Adipocyte (in vitro differentiated cells): ENCODE measurements at places on chromosomes 12 and 14.
A peak's percentile ranks its signal among the peaks of the same experiment; 100 is the strongest.

GRCh38 chr12:32877601-32878459 lies 18.7 kb downstream of the PKP2 start:
- DNase-seq, result no peak

DNA sequence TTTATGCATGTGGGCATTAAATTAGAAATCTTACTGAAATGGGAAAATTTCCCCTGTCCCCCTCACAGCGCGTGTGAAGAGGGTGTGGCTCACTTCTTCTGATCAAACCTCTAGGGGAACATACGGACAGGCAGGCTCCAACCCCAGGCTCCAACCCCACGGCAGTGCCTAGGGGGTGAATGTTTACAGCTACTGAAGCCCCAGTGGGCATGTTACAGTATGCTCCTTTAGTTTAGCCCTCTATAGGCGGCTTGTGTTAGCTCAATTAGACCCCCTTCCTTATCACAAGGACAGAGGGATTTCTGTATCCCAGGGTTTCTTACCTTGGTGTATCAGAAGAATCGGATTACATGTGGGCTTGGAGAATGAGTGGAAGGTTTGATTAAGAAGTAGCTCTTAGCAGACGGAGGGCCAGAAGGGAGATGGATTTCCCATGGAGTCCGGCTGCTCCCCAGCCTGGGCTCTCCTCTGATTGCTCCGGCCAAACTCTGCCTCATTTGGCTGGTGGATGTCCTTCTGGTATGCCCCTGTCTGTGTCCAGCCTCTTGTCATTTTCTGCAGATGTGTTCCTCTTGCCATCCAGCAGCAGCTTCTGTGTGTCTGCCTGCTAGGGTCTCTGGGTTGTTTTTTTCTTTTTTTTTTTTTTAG lies 223.7 kb downstream of the TMTC2 start:
- DNase-seq, result no peak

DNA sequence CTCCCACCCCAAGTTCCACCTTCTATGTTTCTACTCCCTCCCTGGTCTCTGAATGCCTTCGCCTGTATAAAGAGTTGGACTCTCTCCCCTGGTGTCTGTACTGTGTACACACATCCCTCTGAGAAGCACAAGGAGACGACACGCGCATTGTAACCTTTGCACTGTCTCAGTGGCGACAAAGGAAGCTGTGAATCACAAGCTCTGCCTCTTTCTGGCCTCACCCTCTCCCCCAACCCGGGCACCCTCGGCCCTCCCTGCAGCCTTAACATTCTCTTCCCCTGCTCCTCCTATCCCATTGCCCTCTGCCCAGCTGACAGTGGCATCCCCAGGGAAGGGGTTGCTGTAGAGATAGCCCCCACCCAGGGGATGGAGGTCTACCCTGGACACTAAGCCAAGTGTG lies 2.5 kb upstream of the SMARCD1 start:
- DNase-seq, result no peak

DNA sequence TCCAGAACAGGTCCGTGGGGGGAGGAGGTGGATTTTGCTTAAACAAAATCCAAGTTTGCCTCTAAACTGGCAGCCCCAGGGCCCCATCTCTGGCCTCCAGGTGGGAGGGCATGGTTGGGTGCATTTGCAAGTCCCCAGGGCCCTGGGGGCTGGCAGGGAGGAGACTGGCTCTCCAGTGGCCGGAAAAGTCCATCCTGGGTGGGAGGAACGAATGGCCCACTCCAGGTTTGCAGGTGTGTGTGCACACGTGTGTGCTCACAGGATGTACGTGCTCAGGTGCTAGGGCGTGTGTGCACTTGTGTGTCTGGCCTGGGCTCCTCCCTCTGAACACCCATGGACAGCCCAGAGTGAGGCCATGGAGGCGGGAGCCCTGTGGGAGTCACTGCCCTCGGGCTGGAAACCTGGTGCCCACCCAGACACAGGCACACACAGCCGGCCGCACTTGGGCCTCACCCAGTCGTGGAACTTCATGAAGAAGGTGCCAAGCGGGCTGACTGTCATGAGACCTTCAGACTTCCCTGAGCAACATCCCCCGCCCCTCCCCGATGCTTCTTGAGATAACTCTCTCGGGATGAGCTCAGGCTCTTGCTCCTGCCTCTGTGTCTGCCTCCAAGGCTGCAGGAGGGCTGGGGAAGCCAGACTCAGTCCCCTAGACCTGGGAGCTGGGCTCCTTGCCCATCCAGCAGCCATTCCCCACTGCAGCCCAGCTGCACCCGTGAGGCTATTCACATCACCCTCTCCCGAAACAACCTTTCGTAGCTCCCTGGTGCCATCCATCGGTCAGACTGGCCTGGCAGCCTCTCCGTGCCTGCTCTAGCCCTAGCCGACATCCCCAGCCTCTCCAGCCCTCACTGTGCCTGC lies 9.4 kb downstream of the AHNAK2 start:
- no peak for DNase-seq

DNA sequence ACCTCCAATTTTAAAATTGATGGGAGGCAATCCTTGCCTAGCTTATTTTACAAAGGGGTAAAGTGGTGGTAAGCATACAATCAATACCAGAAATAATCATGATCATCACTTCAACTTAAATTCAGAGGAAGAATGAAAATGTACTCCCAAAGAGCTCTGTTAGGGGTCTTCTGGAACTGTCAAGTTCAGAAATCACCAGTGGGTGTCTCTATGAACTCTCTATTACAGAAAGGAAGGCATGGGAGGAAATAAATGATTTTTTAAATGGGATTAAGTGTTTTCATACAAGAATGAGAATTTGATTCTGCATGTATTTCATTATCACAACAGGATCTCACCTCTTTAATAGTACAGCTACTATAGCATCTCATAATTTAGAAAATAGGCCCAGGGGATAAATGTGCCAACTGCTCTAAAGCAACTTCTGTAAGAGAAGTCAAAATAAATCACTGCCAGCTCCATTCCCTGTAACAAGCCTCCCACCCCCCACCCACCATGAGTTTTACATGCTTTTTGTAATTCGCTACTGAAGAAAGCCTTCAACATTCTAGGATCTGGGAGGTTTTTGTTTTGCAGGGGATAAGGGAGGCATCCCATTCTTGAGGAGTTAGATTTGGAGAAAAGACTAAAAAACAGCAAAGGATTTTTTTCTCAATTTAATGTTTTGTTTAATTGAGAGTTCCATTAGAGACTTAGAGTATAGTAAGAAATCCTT lies 9.7 kb downstream of the DCP1B start:
- DNase-seq, result no peak

DNA sequence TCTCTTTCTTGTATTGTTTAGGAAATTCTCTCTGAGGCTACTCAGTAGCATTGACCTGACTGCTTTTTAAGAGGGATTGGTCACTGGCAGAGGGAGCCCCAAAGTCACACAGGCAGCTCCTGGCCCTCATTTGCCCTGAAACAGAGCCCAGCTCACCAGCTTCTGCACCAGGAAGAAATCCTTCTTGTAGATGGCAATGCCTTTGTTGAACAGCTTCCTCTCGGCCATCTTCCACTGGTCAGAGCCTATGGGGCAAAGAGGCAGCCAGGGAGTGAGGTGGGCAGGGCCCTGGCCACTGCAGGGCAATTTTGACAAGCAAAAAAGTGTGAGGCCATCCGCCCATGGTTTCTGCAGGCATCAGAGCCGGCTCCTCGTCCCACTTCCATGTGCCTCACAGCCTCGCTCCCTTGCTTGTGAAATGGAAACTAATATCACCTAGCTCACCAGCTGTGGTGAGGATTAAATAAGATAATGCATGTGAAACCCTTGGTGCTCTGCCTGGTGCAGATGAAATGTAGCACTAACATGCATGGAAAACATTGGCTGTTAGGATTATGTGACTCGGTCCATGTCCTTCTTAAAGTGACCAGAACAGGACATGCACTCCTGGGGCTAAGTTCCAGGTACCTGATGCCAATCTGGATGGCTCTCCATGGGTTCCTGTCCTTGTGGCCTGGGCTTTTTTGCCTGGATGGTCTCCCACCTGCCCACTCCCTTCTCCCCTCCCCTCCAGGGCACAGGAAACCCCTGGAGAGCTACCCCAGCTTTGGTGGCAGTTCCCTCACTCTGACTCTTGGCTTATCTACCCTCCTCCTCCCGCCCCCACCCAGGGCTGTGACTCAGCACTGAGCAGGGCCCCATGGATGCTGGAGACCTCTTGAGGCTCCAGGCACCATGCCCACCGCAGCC lies 11.2 kb upstream of the PNMA1 start:
- DNase-seq, result no peak

DNA sequence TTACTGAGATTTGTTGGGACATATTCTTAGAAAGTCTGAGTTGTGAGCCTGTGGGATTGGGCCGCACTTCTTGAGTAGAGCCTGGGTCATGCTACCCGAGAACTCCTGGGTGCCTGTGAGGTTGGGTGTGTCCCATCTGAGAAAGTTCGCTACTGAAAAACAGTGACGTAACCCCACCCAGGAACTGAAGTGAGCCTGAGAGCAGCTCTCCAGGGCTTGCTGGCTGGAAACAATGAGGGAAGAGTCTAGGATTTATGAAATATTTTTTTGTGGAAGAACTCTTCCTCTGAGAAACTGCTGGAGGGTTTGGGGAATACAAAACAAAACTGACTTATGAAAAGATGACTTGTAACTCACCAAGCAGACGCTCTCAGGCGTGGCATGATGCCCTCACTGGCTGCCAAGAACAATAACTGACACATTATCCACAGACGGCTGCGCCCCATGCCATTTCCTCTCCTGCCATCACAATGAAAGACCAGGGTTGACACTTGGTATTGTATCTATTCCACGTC lies 69.2 kb downstream of the RASSF3 start:
- peak; percentile 85 for DNase-seq

DNA sequence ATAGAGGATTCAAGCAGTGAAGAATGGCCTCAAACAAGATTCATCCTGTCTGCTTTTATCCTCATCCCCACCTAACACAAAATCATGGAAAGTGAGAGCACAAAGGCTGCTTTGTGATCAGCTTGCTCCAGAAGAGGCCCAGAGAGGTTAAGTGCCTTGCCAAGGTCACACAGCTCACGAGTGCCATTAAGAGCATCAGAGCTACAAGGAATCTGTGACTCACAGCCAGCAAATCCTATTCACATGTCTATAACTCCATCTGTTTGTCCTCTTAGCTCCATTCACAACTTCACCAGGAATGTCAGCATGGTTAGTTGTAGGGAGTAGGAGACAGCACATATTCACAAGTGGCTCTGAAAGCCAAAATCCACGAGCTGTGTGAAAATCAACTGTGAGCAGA lies 79.8 kb downstream of the TTC9 start:
- no peak for DNase-seq

DNA sequence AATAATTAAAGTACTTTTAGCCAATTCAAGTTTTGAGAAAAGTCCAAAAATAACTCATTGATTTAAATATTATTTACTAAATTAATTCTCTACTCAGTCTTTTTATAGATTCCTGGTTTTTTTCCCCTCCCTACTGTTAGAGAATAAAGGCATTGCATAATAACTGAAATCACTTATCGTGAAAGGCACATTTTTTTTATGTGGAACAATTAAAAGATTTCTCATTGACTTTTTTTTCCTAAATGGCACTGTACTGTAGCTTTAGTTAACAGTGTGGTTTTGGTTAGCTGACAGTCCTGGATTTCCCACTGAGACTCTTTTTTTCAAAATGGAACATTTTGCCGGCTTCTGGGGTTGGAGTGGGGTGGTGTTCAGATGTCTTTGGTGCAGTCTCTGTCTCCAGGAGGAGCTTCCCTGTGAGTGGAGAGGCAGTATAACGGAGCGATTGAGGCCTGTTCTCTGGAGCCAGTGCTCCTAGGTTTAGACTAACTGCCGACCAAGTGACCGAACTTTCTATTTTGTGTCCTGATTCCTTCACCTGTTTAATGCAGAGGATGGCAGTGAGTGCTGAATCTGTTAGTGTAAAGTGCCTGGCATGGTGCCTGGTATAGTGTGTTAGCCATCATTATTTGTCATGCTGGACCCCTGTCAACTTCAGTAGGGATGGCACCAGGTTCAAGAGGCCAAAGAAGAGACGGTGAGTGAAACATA lies 117.7 kb downstream of the ADCK1 start:
- DNase-seq, result no peak

GRCh38 chr14:89296281-89296745 lies 120.7 kb downstream of the FOXN3 start:
- DNase-seq, result no peak

DNA sequence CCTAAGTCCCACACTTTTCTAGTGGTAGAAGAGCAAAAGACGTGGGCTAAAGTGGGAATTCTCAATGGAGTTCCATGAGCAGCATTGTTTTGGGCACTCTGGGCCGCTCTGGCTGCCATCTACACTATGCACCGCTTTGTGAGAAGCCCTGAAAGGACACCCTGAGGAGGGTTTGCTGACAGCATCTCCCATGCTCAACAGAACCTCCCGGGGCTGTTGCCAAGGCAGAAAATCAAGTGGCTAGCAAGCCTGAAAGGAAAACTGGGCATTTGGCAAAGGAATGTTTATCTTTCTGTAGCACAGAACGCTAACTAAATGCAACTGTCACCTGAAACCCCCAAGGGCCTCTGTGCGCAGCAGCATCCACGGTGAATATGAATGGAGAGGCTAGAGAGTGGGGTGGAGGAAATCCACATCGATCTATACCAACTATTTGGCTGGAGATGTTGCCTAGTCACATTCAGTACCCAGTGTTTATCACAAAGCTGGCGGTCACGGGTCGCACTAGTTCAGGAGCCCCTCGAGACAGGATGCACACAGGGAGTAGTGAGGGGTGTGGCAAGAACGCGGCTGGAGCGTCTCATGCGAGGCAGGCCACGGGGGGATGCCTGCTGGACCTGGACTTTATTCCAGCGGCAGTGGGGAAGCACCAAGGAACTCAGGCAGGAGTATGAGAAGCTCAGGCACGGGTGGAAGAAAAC lies 14.2 kb downstream of the APPL2 start:
- no peak for DNase-seq

GRCh38 chr14:53500191-53500590 lies 347.1 kb upstream of the DDHD1 start:
- DNase-seq, result no peak

DNA sequence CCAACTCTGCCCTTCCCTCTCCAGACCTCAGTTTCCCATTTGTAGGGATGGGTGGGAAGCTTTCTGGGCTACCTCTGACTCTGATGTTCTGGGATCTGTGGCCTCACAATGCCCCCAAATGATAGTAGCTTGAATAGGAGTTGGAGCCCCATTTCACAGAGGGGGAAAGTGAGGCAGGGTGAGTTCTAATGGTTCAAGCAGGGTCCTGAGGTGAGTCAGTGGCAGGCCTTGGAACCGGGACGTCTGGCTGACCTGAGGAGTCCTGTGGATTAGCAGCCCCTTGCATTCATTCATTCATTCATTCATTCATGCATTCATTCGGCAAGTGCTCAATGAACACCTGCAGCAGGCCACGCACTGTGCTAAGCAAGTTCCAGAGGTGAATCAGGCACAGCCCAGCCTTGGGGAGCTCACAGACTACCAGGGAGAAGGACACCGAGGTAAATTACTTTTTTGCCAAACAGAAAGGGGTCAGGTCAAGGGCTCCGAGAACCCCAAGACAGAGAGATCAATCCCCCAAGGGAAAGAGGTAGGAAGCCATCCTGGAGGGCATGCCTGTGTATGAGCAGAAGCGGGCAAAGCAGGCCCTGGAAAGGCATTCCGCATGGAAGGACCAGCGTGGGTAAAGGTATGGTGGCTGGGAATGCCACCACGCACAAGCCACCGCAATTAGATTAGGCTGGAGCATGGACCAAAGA lies 818 bp upstream of the TMEM119 start:
- no peak for DNase-seq
